ENCODE measurements at places on chromosomes 1 and 21. TPM values are rescaled to one million over a fixed set of nuclear protein-coding genes. Genes with fewer than 3 reads are reported as not detected.

Gene S100A16
- 51.2 TPM for total RNA-seq

DNA sequence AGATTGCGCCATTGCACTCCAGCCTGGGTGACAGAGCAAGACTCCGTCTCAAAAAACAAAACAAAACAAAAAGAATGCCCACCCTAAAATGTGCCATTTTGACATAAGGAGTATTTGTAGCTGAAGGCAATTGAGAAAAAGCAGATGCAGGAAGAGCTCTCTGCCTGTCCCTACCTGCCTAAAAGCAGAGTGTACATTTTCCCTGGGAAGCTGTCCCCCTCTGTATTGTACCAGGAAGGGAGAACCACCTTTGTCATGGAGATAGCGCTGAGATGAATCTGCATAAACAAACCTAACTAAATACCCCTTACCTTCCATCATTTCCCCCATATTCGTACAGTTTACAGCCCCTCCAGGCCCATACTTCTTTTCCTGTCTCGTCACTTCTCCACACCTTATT, 94.4 kb upstream of the SLC45A1 start:
- DNase-seq: no peak

DNA sequence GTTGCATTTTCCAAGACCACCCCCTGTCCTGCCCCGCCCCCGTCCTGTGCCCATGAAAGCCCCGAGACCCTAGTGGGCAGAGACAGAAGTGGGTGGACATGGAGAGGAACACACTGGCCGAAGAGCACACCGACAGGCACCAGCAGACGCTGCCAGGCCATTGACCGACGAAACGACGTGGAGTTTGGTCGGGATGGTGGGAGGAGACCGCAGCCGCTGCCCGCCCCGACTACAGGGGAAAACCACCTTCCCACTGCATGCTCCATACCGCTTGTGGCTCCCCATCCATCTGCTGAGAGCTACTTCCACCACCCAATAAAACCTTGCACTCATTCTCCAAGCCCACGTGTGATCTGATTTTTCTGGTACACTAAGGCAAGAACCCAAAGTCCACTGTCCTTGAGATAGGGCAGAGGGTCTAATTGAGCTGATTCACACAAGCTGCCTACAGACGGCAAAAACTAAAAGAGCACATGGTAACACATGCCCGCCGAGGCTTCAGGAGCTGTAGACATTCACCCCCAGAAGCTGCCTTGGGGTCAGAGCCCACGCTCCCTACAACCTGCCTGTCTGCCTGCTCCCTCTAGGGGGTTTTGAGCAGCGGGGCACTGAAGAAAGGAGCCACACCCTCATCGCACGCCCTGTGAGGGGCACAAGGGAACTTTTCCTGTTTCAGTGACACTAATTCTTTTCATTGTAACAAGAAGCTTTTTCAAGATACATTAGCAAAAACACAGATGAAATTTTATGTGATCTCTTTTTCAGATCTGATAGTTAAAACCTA, 81.2 kb upstream of the RAB3GAP2 start:
- peak; percentile 6 for DNase-seq

GRCh38 chr1:240562111-240562590, 49.8 kb downstream of the GREM2 start:
- no peak for DNase-seq

DNA sequence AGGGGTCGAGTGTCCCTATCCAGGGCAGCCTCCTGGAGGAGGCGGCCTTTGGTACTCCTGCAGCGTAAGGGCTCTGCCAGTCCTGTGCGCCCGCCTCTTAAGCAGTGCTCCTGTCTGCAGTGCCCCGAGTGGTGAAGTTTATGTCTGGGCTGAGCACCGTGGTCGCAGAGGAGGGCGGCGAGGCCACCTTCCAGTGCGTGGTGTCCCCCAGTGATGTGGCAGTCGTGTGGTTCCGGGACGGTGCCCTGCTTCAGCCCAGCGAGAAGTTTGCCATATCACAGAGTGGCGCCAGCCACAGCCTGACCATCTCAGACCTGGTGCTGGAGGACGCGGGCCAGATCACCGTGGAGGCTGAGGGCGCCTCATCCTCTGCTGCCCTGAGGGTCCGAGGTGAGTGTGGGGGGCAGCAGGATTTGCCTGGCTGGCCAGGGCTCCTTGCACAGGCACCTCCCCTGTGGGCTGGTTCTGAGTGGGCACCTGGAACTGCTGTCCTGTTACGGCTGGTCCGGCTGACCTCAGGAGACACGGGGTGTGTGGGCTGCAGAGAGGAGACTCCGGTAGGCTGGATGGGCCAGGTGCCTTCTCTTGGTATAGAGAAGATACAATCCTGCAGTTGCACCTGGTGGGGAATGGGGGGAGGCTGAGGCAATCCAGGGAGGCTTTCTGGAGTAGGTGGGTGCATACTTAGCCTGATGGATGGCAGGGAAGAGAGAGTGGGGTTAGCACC, 66.8 kb downstream of the OBSCN start:
- DNase-seq: no peak

DNA sequence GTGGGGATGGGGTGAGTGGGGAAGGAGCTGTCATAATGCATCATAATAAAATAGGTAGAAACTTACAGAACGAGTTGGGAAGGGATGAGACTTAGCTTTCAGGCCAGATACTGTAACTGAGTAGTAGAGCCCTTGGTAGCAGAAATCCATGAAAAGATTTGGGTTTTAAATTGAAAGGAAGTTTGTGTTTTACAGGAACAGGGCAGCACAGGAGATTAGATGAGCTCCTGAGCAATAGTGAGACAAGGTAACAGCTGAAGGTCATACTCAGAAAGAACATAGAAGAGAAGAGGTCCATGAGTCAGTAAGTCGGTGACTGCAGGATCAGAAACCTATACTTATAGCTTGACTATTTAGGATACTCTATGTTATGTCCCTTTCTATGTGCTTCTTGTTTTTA, 7.3 kb downstream of the MAP10 start:
- no peak for DNase-seq

Gene RPTN
- not detected for total RNA-seq

GRCh38 chr21:32112195-32112594, 166.7 kb downstream of the MIS18A start:
- DNase-seq: no peak

Gene SPOCD1
- 0.08 TPM for total RNA-seq

Gene PLCH2
- total RNA-seq: 0.14 TPM

DNA sequence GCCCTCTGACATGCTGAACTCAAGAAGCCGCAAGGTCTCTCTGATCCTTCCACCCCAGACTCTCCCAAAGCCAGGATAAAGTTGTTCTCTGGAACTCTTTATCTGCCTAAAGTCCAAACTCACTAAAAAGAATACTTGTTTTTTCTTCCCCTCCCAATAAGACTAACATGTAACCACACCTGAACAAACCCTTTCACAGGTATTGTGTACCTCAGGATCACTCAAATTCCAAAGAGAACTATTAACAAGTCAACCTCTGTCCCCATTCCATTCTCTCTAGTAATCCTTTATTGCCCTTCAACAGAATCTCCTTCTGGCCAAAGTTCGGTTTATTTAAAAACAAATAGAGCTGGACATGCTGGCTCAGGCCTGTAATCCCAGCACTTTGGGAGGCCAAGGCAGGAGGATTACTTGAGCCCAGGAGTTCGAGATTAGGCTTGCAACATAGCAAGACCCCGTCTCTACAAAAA, 4.1 kb upstream of the TOE1 start:
- DNase-seq: peak; percentile 96

Gene DCDC2B
- total RNA-seq: not detected

GRCh38 chr1:56180520-56181190, 398.7 kb downstream of the PLPP3 start:
- DNase-seq: no peak

Gene PIGR
- not detected for total RNA-seq

DNA sequence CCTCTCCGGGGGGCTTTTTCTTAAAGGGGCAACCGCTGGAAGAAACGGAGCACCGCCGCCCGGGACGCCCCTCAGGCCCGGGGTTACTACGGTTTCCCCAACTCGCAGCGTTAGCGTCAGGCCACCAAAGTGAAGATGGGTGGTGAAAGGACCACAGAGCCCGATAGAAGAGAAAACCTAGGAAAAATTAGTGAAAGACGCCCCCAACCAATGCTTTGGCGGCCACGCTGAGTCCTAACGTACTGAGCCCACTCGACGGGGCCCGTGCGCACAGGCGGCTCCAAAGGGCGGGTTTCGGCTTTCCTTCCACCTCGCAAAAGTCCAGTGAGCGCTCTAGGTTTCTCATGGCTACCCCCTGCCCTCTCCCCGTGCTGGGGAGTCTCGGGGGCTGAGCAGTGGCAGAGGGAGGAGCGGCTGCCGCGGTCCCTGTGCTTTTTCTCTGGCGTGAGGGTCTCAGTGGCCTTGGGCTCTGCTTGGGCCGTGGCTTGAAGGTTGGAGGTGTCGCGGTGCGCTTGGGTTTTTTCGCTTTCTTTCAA, 12.2 kb upstream of the SPEN start:
- DNase-seq: peak; percentile 27

- no peak for DNase-seq
Measured at GRCh38 chr21:34807881-34808568, 139.2 kb downstream of the CLIC6 start.

Gene HNRNPU
- total RNA-seq: 508 TPM

DNA sequence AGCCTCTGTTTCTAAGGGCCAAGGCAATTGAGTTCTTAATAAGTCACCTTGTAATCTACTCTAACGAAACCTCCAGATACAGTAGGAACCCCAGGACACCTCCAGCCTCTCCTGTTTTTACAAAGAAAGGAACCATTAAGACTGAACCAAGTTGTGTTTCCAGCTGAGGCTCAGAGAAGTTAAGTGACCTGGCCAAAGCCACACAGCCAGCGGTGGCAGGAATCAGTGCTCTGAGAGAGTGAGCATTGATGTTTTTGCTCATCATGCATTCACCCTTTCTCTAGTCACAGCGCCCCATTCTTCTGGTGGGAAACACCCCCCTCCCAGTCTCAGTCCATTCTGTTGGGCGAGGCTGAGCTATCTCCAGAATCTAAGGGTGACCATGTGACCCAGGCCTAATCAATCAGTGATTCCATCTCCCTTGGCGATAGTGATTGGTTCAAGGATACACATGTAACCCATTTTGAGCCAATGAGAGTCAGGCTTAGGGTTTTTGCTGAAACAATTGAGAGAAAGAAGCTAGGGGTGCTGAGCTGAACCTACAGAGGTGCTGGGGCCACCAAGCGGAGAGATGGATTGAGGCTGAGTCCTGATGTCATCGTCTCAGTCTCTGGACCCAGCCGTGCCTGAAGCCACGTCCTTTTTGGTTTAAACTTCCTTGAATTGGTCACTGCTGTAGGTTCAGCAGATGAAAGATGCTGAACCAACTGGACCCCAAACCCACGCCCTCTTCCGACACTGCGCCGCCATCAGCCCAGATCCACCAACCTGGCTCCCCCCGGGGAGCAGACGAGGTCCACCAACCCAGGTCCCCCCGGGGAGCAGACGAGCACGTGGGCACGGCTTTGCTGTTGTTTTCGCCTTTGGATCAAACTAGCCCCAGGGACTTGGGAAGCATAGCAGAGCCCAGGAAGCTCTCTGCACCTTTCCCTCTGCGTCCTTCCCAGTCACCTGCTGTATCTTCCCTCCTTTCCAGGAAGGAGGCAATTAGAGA, 28.0 kb upstream of the RERE start:
- DNase-seq: no peak

Gene GNG12
- total RNA-seq: 0.17 TPM

Gene TNN
- not detected for total RNA-seq

- DNase-seq: no peak
Measured at GRCh38 chr1:1302006-1302430, 5.7 kb downstream of the ACAP3 start.

Gene PCP4L1
- not detected for total RNA-seq

DNA sequence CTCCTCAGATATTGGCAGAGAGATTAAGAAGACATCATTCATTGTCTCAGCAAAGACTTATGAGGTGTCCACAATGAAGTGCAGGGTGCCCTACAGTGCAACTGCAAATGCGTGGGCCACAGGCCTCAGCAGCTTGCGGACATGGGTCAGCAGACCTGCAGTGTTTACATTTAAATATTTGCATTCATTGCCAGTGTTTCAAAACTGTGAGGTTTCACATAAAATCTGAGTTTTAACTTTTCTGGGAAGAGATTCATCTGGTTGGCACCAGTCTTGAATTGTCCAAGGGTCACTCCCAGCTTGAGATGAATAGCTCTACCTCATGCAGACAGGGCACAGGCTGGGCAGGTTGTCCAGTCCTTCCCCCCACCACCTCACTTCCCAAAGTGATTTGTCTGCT, 286.8 kb upstream of the DUSP10 start:
- no peak for DNase-seq

- no peak for DNase-seq
Measured at GRCh38 chr1:245348626-245349025, 193.8 kb downstream of the KIF26B start.

GRCh38 chr21:17782051-17782450, 37.1 kb downstream of the C21orf91 start:
- no peak for DNase-seq

GRCh38 chr21:32372755-32373154, 20.1 kb downstream of the URB1 start:
- DNase-seq: no peak

Gene ELAVL4
- total RNA-seq: not detected

Gene EFNA4
- 9.3 TPM for total RNA-seq

Gene ZSWIM5
- 11.0 TPM for total RNA-seq

- no peak for DNase-seq
Measured at GRCh38 chr1:181128592-181129497, 40.3 kb downstream of the IER5 start.

DNA sequence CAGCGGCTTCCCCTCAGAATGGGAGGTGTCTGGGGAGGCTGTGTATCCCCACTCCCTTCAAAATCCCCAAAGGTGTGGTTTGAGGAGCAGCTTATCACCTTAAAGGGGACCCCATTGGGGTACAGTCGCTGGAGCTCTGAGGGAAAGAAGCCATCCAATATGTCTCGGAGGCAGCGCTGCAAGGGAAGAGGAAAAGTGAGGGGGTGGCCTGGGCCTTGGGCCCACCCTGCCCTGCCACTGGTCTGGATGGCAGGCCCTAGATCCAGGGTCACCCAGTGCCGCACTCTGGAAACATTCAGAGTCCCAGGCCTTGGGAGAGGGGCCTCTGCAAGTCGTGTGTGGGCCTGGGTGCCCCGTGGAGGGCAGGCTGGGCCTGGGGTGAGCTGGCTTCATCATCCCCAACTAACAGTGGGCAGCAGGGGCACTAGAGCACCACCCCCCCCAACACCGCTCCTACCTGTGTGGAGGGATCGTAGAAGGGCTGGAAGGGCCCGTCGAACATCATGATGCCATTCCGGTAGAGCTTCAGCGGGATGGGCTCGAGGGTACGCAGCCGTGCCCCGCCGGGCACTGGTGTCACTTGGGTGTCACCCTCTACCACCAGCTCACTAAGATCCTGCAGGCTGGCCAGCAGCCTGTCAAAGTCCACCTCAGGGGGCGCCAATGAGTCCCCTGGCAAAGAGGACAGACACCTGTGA, 5.6 kb downstream of the SH3BGRL3 start:
- DNase-seq: peak; percentile 73

DNA sequence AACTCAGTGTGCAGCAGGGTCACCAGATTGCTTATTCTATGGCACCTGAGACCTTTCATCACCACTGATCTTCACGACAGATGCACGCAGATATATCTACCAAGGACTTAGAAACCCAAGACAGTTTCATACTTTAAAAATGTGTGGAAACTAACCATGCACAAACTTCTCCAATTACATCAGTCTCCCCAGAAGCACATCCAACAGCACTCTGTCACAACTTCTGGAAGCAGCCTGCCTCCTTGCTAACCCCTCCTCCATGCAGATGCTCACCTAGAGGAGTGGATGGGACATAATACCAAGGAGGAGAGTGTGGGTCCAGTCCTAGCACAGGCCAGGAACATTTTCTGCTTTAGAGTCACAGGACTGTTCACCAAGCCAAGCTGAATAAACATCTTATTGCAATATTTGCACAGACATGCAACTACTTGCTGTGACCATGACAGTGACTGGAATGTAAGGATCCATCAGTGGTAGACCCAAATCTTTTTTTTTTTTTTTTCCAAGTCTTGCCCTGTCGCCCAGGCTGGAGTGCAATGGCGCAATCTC, 69.4 kb downstream of the HIVEP3 start:
- DNase-seq: no peak

All from HepG2 (cell line).